ENCODE measurements at places on chromosomes 7 and 10.

DNA sequence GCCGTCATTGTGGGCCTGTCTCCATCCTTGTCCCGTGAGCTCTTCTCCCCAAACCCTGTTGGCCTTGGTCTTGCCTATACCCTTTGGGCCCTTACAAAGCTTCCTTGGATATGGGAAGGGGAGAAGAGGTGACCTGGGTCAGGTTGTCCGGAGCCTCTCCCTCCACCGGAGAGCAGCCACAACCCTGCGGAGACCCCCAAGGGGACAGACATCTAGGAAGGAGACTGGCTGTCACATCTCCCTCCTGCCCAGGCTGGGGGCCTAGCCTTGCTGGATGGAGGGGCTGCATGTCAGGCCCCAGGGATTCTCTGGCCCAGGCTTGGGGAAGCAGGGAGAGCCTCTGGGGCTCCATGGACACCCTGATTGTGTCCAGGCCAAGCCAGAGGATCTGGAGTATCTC, 11.8 kb downstream of the NACAD start:
- no peak for DNase-seq
- H3K36me3 ChIP-seq = peaks cover 29% of the 10 kb centered on the region
- H3K27me3 ChIP-seq = no peaks in the 10 kb centered on the region
- no peak overlapping the region for H3K27ac ChIP-seq
- H3K4me3 ChIP-seq = no peak overlapping the region

DNA sequence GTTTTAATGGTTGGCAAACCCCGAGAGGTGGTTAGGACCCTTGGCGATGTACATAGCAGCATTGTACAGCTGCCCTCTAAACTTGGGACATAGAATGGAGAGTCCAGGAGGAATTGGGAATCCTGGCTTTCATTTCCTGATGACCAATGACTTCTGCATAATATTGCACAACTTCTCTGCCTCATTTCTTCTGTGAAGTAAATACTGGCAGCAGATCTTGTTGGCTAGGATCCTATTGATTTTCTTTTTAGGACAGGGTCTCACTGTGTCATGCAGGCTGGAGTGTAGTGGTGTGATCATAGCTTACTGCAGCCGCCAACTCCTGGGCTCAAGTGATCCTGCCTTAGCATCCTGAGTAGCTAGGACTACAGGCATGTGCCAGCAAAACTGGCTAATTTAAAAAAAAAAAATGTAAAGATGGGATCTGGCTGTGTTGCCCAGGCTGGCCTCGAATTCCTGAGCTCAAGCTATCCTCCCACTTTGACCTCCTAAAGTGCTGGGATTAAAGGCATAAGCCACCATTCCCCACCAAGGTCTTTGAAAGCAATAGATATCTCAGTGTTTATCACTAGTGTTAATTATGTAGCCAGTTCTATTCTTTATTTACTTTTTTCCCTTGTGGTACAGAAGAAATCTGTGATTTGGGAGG, 58.1 kb downstream of the PODXL start:
- H3K27me3 ChIP-seq = no peaks in the 10 kb centered on the region
- no peak for DNase-seq
- no peak overlapping the region for H3K27ac ChIP-seq

GRCh38 chr10:4656576-4657194, 169.3 kb upstream of the AKR1E2 start:
- peak; percentile 65 for DNase-seq
- no peak overlapping the region for H3K4me3 ChIP-seq
- peaks cover 9% of the 10 kb centered on the region for H3K27me3 ChIP-seq

- no peak for DNase-seq
- no peaks in the 10 kb centered on the region for H3K4me1 ChIP-seq
- H3K27ac ChIP-seq = no peak overlapping the region
- peaks cover 6% of the 10 kb centered on the region for H3K27me3 ChIP-seq
- H3K4me3 ChIP-seq = no peak overlapping the region
- no peaks in the 10 kb centered on the region for H3K36me3 ChIP-seq
Observed at GRCh38 chr10:1473874-1474273, 263.5 kb downstream of the ADARB2 start.

- no peaks in the 10 kb centered on the region for H3K36me3 ChIP-seq
- DNase-seq = no peak
- H3K4me3 ChIP-seq = no peak overlapping the region
- H3K4me1 ChIP-seq = peaks cover 5% of the 10 kb centered on the region
- peaks cover 10% of the 10 kb centered on the region for H3K27me3 ChIP-seq
- no peak overlapping the region for H3K27ac ChIP-seq
Observed at GRCh38 chr10:122368502-122369254, 5.8 kb upstream of the PLEKHA1 start.

DNA sequence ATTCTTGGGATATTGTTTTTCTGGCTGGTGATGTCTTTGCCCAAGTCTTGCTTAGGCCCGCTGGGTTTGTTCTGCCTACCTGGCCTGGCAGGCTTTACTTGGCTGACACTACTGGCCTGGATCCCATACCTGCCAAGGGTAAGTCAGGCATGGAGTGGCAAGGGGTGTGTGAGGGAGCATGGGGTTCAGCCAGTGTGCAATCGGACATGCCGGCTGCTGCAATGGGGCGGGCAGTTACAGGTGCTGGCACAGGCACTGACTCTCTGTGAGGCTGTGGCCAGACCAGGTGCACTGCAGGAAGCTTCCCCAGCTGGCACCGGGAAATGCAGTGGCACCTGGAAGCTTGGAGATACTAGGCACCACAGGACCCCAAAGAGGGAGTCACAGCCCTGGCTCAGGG, 168.4 kb downstream of the PON1 start:
- no peak for DNase-seq
- H3K27me3 ChIP-seq = no peaks in the 10 kb centered on the region
- no peaks in the 10 kb centered on the region for H3K4me1 ChIP-seq
- no peak overlapping the region for H3K4me3 ChIP-seq

- DNase-seq = no peak
- no peaks in the 10 kb centered on the region for H3K4me1 ChIP-seq
- H3K27ac ChIP-seq = no peak overlapping the region
- no peak overlapping the region for H3K4me3 ChIP-seq
Observed at GRCh38 chr10:82968533-82968932, 1093.5 kb downstream of the NRG3 start.

DNA sequence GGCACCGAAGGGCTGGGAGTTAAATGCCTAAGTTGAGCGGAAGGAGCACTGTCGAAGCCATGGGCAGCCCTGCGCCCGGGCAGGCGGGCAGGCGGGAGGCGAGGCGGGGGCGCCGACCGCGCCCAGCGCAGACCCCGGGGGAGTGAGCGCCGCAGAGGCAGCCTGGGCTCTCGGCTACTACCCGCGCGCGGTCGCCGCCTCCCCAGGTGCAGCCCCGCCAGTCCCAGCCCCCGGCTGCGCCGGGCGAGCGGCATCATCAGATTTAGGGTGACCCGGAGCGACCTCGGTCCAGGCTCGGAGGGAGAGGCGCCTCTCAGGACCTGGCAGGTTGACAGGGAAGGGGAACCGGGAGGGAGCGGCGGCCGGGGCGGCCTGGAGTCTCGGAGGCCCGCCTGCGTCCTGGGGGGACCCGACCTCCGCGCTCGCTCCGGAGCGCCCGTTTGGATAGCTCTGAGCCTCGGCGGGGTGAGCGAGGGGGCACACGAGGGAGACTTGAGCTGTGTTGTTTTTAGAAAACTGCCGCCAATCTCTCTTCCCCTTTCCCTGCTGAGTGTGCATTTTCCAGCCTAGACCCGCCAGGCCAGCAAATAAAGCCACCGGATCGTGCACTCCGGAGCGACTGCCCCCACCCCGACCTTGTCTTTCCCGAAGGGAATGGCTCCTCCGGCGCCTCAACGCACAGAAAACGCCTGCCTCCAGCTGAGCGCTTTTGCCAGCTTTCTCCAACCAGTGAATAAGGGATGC, 2.3 kb upstream of the NRP1 start:
- no peak overlapping the region for H3K4me3 ChIP-seq
- peaks cover 58% of the 10 kb centered on the region for H3K27me3 ChIP-seq
- peak; percentile 10 for DNase-seq
- no peak overlapping the region for H3K27ac ChIP-seq
- H3K36me3 ChIP-seq = no peaks in the 10 kb centered on the region

GRCh38 chr7:149141893-149142292, 5.4 kb upstream of the ZNF398 start:
- H3K27ac ChIP-seq = no peak overlapping the region
- no peak overlapping the region for H3K4me3 ChIP-seq
- peaks cover 8% of the 10 kb centered on the region for H3K36me3 ChIP-seq
- no peak for DNase-seq
- no peaks in the 10 kb centered on the region for H3K27me3 ChIP-seq

DNA sequence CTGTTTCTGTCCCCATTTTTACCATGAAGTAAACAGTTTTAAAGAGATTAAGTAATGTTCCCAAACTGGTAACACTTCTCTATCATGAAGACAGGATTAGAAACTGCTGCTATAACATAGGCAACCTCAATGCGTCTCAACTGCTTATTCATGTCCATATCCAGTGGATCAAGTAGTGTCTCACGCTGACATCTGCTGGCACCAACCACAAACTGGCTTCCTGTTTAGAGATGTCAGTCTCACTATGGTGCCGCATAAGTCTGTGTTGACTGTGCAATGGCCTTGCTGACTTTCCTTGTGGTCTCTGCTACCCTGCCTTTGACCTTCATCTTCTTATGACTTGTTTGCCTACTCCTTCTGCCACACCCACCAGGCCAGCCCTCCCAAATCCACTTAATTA, 369.6 kb upstream of the DPP6 start:
- no peak for DNase-seq
- H3K4me3 ChIP-seq = no peak overlapping the region
- H3K27me3 ChIP-seq = no peaks in the 10 kb centered on the region
- no peaks in the 10 kb centered on the region for H3K36me3 ChIP-seq

GRCh38 chr7:17507717-17508116, 209.3 kb downstream of the AHR start:
- DNase-seq = no peak
- no peak overlapping the region for H3K27ac ChIP-seq

- no peaks in the 10 kb centered on the region for H3K27me3 ChIP-seq
- DNase-seq = no peak
- no peak overlapping the region for H3K4me3 ChIP-seq
- H3K27ac ChIP-seq = no peak overlapping the region
- peaks cover 6% of the 10 kb centered on the region for H3K4me1 ChIP-seq
Observed at GRCh38 chr10:119448628-119449584, 93.6 kb downstream of the RGS10 start.

GRCh38 chr10:60767424-60767823, 10.9 kb upstream of the CDK1 start:
- no peaks in the 10 kb centered on the region for H3K27me3 ChIP-seq
- H3K36me3 ChIP-seq = no peaks in the 10 kb centered on the region
- no peak overlapping the region for H3K4me3 ChIP-seq
- peaks cover 13% of the 10 kb centered on the region for H3K4me1 ChIP-seq
- H3K27ac ChIP-seq = no peak overlapping the region
